ENCODE measurements at places on chromosomes 6 and 20.

- DNase-seq = no peak
Observed at GRCh38 chr20:62875419-62876361, 14.1 kb upstream of the TCFL5 start.

DNA sequence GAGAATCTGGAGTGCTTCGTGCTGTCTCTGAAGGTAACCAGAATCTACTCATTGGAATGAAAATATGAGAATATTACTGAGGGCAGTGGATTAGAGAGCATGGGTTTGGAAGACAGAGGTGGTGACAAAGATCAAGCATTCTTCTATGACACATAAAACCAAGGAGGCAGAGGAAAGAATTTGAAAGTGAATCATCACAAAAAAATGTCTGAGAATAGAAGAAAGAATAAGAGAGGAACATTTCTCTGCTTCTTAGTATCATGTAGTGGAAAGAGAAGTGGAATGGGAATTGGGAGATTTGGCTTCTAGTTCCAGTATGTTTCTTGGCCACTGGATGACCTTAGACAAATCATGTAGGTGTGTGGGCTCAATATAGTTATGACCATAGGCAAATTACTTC lies 474.0 kb downstream of the TFAP2B start:
- no peak for DNase-seq

DNA sequence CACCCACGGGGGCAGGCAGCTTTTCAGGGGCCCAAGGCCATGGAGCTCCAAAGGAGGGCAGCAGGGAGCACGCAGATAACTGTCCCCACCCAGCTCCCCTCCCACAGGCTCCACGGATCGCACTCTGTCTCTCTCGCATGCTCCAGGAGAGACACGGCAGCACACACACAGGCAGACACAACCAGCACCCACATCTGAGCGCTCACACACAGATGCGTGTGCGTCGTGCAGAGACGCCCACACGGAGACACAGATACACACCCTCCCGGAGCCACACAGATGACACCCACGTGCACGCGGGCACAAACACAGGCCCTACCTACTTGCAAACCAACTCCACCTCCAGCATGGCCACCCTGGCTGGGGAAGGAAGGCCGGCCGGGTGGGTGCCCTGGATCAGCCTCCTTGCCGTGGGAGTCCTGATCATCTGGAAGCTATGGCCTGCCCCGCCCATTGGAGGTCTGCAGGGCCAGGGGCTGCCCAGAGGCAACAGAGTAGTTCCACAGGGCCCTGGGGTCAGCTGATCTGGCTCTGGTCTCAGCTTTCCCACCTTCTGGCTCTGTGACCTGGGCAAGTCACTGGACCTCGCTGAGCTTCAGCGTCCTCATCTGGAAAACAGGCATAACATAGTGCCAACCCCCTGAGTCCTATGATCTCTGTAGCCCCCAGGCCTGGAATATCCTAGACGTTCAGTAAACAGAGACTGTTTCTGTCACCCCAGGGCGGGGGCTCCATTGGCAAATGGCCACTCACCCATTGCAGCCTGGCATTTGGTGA lies 31.5 kb downstream of the AAR2 start:
- no peak for DNase-seq

DNA sequence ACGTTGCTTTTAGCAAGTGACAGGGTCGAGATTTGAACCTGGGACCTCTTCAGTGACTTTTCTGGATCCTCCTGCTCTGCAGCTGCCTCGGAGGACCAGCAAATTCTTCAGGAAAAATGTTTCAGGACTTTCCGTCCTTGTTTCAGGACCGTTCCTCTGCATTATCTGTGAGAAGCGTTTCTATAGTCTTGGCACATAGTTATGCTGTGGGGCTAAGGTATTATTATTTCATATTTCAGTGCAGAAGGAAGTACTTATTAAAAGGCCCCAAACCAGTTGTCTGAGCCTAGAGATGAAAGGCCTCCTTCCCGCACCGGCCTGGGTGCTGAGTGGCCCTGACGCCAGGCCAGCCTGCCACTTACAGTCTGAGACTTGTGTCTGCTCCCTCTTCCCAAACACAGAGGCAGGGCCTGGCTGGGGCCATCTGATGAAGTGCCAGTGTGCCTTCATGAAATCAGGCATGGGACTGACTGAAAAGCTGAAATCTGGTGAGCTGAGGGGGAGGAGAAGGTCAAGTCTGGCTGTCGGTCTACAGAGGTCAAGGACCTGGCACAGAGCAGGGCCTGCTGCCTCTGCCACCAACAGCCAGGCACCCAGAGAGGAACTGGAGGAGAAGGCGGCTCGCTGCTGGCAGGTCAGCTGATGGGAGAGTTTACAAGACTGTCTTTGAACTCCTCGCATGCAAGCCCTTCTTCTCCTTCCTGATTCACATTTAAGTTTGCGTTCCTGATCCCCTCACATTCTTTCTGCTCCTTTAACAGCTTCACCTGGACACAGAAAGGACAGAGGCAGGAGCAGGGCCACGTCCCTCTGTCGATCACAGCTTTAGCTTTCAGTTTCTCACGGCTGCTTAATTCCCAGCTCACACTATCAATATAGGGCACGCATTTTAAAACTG lies 8.9 kb upstream of the QKI start:
- no peak for DNase-seq
